ENCODE measurements at places on chromosomes 5 and 9.
A peak's percentile ranks its signal among the peaks of the same experiment; 100 is the strongest.

GRCh38 chr5:112012104-112012503, 255.1 kb upstream of the NREP start:
- DNase-seq: no peak

GRCh38 chr5:494667-495255, 29.5 kb downstream of the SLC9A3 start:
- DNase-seq: no peak

- no peak for DNase-seq
Measured at GRCh38 chr9:110106661-110107060, 101.3 kb downstream of the C9orf152 start.

DNA sequence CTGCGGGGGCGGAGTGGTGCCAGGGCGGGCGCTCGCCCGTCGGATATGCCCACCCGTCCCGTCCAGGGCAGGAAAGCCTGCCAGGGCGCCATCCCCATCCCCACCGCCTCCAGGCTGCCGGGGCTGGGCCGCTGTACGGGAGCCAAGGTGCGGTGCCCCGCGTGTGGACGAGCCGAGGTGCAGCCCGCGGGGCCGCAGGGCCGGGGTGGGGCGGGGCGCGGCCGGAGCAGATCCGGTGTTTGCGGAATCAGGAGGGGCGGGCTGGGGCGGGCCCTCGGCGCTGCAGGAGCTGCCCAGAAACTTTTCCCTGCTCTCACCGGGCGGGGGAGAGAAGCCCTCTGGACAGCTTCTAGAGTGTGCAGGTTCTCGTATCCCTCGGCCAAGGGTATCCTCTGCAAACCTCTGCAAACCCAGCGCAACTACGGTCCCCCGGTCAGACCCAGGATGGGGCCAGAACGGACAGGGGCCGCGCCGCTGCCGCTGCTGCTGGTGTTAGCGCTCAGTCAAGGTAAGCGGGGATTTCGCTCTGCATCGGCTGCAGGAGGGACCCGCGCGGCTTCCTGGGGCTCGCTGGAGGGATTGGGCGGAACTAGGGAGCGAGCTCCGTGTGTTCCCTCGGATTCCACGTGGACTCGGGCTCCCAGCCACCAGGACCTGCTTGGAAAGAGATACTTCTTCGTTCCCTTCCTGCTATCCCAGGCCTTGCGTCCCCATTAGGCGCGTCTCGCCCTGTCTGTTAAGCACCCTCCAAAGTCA, at the start of gene ITGA2:
Gene ITGA2 (plus strand): TSS at position 328 of the 756 bp plus-strand sequence. CDS start 117 bp downstream, at position 445.
- DNase-seq: peak; percentile 58

DNA sequence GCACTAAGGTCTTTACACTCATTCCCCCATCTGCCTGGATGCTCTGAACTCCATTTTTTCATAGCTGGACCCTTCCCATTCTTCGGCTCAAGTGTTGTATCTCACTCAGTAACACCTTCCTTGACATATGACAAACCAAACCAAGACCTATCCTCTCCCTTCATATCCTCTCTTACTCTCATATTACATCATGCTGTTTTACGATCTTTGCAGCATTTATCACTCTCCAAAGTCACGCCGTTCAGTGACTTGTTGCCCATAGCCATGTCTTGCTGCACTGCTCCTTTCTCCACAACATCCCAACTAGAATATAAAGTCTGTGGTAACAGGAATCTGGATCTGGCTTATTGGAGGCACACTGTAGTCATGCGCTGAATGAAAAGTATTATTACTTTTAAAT, 923.6 kb upstream of the DMAC1 start:
- DNase-seq: no peak

- DNase-seq: no peak
Measured at GRCh38 chr5:421901-422300, 21.1 kb upstream of the EXOC3 start.

- DNase-seq: no peak
Measured at GRCh38 chr9:91689006-91689405, 261.0 kb downstream of the ROR2 start.

DNA sequence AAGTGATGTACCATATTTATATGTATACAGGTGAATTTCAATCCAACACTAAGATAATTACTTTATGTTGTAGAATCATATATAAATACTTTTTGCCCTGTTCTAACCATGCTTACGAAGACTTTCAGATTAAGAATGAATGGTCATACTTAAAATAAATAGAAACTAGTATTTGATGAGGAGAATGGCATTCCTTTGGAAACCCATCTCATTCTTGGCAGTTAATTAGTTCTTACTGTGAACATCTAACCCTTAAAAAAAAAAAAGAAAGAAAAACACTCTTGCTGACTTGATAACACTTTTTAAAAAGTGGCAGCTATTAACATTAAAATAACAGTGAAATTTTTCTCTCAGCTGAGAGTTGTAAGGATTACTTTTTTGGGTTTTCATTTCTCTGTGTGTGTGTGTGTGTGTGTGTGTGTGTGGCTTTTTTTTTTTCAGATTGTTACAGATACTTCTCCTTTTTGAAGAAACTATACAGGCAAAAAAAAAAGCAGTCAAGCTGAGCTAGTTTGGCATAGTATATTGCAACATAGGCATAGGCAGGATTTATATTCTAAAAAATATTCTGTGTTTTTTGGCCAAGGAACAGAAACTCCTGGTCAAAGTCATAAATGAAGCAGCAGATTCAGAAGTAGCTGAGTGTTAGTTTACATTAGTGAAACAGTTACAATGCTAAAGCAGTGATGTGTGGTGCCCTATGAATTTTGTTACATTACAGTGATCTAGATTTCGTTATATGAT, 163.5 kb downstream of the CD180 start:
- DNase-seq: no peak

DNA sequence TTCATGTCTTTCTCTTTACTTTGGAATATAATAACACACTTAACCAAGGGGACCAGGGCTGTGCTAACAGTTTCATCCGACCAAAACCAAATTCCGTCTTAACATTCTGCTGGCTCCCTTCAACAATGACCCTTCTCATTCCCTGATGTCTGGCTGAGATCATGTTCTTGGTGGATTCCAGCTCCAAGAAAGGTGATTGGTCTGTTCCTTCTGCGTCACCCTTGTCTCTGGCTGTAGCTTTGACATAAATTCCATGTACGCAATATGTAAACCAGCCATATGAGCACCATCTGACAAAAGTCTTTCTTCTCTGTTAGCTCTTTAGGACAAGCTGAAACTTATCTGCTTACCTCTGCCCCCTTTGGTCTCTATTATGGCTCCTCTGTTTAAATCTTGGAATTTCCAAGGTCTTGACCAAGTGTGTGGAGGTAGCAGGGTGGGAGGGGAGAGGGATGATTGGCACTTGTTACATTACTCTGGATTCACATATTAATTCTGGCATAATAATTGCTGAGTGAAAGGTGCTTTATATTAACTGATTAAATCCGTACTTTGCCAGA, 45.7 kb upstream of the HSD17B4 start:
- DNase-seq: no peak

DNA sequence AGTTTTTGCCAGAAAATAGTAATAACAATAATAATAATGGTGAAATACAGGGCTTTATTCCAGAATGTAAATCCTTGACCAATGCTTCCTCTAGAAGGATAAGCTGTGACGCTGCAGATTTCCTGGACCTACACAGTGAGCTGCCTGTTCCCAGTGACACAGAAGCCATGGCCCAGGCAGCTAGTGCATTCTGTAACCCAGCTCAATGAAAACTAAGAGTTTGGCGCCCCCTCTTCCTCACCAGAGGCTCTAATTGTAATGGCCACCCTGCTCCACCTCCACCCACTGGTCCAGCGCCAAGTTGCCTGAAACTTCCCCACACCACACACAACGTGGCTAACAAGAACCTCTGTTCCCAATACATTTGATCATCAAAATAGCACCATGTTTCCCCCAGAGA, 248.1 kb downstream of the CETN3 start:
- DNase-seq: peak; percentile 44

- no peak for DNase-seq
Measured at GRCh38 chr9:89460551-89460950, 37.4 kb downstream of the SEMA4D start.

- no peak for DNase-seq
Measured at GRCh38 chr5:157947156-157947555, 88.2 kb upstream of the CLINT1 start.

DNA sequence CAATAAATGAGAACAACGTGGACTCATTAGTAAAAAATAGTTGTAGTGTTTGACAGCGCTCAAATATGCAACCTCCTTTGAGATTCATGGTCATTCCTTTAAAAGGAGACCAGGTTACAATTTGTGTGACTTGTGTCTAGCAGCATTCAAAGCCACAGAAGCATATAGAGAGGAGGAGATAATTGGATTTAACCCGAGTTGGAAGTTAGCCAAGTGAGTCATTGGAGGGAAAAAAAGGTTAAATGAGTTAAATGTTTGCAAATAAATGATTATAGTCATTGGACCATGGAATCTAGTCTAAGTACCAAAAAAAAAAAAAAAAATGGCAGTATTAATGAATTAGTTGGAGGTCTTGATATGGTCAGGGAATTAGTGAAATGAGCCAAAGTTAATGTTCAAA, 90.9 kb downstream of the ITGA1 start:
- no peak for DNase-seq

GRCh38 chr5:126122942-126123341, 300.3 kb upstream of the GRAMD2B start:
- no peak for DNase-seq

- DNase-seq: no peak
Measured at GRCh38 chr9:21746550-21746949, 55.9 kb upstream of the MTAP start.

GRCh38 chr9:132249123-132249522, 87.3 kb downstream of the NTNG2 start:
- no peak for DNase-seq

DNA sequence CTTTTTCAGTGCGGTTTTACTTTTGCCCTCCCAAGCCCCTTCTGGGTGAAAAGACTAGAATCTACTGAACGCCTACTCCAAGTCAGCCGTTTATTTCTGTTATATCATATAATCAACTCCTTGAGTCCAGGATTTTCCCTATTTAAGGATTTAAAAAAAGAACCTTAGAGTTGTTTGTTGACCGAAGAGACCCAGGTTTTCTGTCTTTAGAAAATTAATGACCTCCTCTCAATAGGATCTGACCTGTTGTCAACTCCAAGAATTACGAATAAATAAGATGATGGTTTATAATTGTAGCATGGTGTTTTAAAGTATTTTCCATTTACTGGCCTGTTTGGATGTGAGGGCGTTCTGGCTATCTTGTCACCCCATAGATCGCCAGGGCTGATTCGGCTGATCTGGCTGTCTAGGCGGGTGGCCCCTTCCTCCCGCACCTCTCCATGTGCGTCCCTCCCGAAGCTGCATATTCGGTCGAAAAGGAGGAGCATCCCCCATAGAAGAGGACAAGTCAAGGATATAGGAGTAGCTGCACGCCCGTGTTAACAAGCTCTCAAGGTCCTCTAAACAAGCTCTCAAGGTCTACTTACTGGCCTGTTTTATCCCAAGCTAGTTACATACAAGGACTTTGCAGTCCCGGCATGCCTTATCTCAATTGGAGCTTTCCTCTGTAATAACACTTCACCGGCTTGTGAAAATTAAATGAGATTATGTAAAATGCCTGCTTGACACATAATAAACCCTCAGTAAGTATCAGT, 1.1 kb upstream of the UBAP2 start:
- no peak for DNase-seq

DNA sequence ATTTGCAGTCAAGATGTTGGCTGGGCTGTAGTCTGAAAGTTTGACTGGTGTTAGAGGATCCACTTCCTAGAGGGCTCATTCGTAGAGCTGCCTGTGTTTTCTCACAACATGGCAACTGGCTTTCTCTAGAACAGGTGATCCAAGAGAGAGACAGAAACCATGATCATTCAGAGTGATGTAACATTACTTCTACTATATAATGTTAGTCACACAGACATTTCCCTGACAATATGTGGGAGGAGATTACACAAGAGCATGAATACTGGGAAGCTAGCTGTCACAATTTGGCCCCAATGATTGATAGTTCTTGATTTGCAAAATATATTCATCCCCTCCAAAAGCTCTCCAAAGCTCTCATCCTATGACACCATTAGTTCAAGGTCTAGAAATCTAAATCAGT, 10.9 kb upstream of the TMEM161B start:
- DNase-seq: no peak

- peak; percentile 52 for DNase-seq
Measured at GRCh38 chr5:176870110-176870591, 29.0 kb downstream of the HK3 start.

GRCh38 chr9:85212887-85213286, 528.9 kb downstream of the AGTPBP1 start:
- peak; percentile 29 for DNase-seq

GRCh38 chr9:127523312-127523851, 72.1 kb downstream of the LRSAM1 start:
- DNase-seq: peak; percentile 70

DNA sequence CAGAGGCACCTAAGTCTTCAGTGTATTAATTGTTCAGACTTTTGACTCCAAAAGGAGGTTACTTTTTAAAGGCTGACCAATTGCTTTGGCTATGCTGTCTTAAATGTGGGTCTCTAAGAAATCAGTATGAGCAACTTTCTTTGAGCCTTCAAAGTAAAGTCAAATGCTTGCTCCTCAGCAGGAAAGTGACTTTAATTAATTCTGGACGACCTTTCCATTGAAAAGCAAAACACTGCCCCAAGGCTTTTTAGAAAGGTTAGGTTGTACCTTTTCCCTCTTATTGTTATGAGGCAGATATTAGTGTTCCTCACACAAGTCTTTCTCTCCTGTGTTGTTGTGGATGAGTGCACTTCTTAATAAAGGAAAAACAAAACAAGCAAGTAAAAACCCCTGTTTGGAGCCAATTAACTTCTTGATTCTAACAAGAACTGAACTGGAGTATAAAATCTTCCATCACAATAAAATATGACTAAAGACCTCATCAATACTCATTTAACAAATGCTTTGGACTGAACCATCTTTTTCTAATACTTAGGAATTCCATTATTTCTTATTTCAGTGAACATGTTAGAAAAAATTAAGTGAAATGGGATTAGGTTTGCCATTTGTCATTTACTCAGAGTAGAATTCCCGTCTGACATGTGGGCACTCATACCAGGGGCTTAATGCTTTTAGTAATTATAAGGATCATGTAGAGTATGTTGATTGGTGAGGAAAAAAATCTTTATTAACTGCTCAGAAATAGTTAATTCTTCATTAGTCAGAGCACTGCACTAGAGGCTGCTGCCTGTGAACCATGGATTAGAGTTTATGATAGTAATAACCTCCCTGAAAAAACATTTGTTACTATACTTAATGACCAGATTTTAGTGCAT, 159.1 kb upstream of the ZNF608 start:
- DNase-seq: no peak

DNA sequence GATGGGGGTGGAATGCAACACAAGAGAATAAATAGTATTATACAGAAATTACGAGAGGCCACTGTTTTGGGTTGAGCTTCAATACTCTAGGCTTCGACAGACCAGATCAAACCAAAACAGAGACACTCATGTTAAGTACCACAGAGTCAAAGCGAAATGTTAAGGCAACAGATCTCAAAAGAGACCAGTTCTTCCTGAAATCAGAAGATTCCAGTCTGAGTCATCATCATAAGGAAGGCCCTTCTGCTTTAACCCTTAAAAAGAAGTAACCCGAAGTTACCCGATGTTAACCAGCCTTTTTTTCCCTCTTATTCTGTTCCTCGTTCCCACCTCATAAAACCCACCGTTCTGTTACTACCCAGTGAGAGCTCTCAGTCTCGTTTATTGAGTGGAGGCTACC, 75.9 kb downstream of the SFXN1 start:
- no peak for DNase-seq
